ENCODE measurements at places on chromosomes 5 and 9.

- DNase-seq: no peak
Measured at GRCh38 chr9:111020594-111020993, 17.7 kb downstream of the LPAR1 start.

GRCh38 chr5:135439231-135440205 lies 7.6 kb downstream of the DCANP1 start:
- DNase-seq: no peak

GRCh38 chr5:96439477-96440184 lies 6.6 kb upstream of the PCSK1 start:
- no peak for DNase-seq

- DNase-seq: no peak
Measured at GRCh38 chr5:129114539-129115193, 20.1 kb downstream of the ISOC1 start.

GRCh38 chr5:111066261-111066938 lies 5.1 kb upstream of the TSLP start:
- DNase-seq: no peak

GRCh38 chr5:123809594-123810221 lies 297.7 kb downstream of the CSNK1G3 start:
- DNase-seq: no peak

GRCh38 chr9:95891067-95891671 lies 15.7 kb downstream of the ERCC6L2 start:
- DNase-seq: no peak

DNA sequence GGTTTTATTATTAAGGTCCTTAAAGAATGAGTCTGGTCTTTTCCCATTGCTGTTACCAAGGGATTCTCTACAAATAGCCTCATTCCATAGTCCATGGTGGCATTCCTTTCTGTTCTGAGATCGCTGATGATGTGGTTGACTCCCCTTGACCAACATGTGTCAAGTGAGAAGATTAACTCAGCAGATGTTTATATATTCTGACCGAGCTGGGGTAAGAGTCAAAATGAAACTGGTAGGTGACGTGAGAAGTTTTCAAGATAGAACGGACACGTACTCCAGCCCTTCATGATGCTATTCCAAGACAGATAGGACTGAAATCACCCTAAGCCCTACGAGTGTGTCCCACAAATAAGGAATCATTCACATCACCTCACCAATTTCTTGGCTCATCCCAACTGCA lies 155.5 kb upstream of the WWC1 start:
- no peak for DNase-seq

- no peak for DNase-seq
Measured at GRCh38 chr5:128144491-128144890, 60.9 kb downstream of the SLC12A2 start.
